Thyroid gland (tissue), 4 donors: ENCODE measurements at places on chromosomes 6 and 20. TPM values are rescaled to one million over a fixed set of nuclear protein-coding genes. Genes with fewer than 3 reads are reported as not detected.

DNA sequence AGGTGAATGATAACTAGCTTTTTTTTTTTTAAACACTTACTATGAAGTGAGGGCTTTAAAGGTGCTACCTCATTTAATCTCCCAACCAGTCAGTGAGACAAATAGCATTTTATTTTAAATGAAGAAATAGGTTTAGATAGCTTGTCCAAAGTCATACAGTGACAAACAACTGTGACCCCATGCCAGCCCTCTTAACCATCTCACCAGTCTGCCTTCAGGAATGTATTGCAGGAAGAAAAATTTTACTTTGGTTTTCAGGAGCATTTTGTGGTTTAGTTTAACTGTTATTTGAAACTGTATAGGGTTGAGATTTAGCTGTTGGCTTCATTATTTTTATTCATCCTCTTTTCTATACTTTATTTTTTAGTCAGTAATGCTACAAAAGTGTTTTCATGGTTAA, 18.6 kb downstream of the DSE start:
- no peak overlapping the region for H3K27ac ChIP-seq
- H3K36me3 ChIP-seq, result no peaks in the 10 kb centered on the region
- no peaks in the 10 kb centered on the region for H3K4me1 ChIP-seq
- H3K27me3 ChIP-seq, result no peaks in the 10 kb centered on the region

- H3K4me3 ChIP-seq, result no peak overlapping the region
- H3K36me3 ChIP-seq, result no peaks in the 10 kb centered on the region
- peak; percentile 62 for DNase-seq
- H3K27me3 ChIP-seq, result no peaks in the 10 kb centered on the region
Observed at GRCh38 chr20:63553251-63553932, 567 bp upstream of the FNDC11 start.

GRCh38 chr6:33198159-33198852, 2.2 kb downstream of the RXRB start:
- H3K4me3 ChIP-seq, result no peak overlapping the region
- H3K36me3 ChIP-seq, result peaks cover 43% of the 10 kb centered on the region
- H3K27me3 ChIP-seq, result no peaks in the 10 kb centered on the region
- H3K27ac ChIP-seq, result no peak overlapping the region
- H3K4me1 ChIP-seq, result peaks cover 23% of the 10 kb centered on the region

GRCh38 chr6:38012573-38012972, 193.0 kb downstream of the ZFAND3 start:
- no peaks in the 10 kb centered on the region for H3K27me3 ChIP-seq
- peaks cover 23% of the 10 kb centered on the region for H3K4me1 ChIP-seq
- H3K4me3 ChIP-seq, result no peak overlapping the region
- H3K27ac ChIP-seq, result no peak overlapping the region
- no peak for DNase-seq

- H3K4me3 ChIP-seq, result no peak overlapping the region
- no peak for DNase-seq
- no peaks in the 10 kb centered on the region for H3K36me3 ChIP-seq
- H3K27me3 ChIP-seq, result no peaks in the 10 kb centered on the region
Observed at GRCh38 chr6:126388104-126388598, 48.2 kb downstream of the CENPW start.

DNA sequence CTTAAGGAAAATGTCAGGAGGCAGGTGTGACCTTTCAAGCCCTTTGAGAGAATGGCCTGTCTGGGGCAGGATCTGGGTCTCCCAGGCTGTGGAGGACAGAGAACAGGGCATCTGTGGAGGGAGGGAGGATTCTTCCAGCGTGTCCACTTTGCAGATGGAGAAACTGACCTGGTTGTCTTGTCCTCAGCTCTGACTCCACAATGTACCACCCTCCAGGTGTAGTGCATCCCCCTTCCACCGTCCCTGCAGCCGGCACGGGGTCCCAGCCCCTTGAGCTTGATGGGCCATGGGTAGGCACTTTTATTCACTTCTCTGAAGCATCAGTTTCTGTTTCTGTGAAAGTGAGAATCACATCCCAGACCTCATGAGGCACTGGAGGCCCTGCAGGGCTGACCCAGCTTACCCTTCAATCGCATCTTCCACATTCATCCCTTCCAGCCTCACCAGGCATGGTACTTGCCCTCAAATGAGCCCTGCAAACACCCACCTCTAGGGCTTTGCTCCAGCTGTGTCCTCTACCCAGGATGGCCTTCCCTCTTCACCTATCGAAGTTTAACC, 4.6 kb upstream of the TGM2 start:
- H3K4me1 ChIP-seq, result no peaks in the 10 kb centered on the region
- no peaks in the 10 kb centered on the region for H3K27me3 ChIP-seq
- no peak overlapping the region for H3K27ac ChIP-seq
- DNase-seq, result no peak

DNA sequence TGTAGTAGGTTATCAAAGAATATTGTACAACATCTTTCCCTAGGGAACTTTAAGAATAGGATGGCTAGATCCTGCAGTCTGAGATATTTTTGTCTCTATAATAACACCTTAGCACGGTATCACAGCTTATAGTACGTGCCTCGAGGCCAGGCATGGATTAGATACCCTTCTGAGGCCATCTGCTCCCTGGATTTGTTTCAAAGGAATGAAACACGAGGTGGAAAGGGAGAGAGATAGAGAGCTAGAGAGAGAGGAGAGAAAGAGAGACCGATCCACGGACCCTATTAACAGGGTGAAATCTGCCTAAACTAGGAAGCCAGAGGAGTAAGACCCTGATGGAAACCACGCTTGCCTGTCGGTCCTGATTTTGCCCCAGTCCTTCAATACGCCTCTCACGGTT, 92.5 kb downstream of the CD83 start:
- H3K4me3 ChIP-seq, result no peak overlapping the region
- H3K4me1 ChIP-seq, result no peaks in the 10 kb centered on the region
- no peak for DNase-seq

DNA sequence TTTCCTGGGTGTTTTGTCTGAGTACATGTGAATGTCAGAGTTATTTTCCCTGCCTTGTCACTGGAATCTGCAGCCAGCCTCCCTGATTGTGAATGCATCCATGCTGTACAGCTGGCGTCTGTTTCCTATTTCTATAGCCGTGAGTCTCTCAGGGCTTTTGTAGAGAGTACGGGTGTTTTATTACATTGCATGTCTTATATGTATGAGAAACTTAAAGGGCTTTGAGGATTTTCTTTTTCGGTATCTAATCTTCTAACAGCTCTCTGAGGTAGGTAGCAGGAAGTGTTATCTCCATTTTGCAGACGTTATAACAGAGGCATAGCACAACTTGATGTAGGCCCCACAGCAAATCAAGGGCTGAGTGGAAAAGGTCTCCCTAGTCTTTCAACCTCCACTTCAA, 272.9 kb downstream of the PRL start:
- no peaks in the 10 kb centered on the region for H3K4me1 ChIP-seq
- no peaks in the 10 kb centered on the region for H3K27me3 ChIP-seq
- no peak overlapping the region for H3K27ac ChIP-seq
- H3K36me3 ChIP-seq, result no peaks in the 10 kb centered on the region
- H3K4me3 ChIP-seq, result no peak overlapping the region

DNA sequence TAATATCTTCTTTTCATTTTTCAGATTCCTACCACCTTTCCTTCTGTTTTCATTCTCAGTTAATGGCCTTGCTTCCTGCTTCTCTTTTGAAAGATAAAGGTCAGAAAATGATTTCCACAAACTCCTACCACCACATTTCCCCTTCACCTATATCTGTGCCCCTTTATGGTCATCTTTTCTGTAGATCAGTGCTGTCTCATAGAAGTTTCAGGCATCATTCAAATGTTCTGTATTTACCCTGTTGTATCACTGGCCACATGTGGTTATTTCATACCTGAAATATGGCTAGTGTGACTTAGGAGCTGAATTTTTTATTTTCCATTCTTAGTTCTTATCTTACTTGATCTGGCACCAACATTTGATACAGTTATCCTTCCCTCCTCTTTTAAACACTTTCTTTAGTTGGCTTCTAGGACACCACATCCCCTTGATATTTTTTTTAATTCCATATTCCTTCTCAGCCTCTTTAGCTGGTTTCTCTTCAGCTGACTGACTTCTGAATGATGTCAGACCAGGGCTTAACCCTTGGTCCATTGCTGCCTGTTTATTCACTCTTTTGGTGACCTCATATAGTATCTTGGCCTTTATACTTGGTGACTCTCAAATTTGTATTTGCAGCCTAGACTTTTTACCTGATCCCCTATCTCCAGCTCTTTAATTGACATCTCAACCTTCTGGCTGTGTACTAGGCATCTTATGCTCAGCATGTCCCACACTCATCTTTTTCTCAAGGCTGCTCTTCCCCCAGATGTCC, 81.0 kb downstream of the ATRN start:
- no peak overlapping the region for H3K27ac ChIP-seq
- no peaks in the 10 kb centered on the region for H3K36me3 ChIP-seq
- no peaks in the 10 kb centered on the region for H3K27me3 ChIP-seq

DNA sequence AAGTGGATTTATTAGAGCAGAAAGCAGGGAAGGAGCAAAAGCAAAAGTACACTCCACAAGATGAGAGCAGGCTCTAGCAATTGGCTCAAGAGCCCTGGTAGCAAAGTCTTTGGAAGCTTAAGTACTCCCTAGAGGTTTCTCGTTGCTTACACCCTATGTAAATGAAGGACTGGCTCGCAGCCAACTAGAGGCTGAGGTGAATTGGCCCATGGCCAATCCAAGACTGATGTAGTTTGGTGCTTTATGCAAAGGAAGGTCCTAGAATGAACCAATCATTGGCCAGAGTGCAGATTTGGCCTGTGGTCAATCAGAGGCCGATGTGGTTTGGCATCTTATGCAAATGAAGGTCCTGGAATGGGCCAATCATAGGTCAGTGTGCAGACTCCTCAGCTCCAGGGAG, 191.3 kb upstream of the ARID1B start:
- peaks cover 12% of the 10 kb centered on the region for H3K4me1 ChIP-seq
- DNase-seq, result peak; percentile 35
- H3K36me3 ChIP-seq, result no peaks in the 10 kb centered on the region

DNA sequence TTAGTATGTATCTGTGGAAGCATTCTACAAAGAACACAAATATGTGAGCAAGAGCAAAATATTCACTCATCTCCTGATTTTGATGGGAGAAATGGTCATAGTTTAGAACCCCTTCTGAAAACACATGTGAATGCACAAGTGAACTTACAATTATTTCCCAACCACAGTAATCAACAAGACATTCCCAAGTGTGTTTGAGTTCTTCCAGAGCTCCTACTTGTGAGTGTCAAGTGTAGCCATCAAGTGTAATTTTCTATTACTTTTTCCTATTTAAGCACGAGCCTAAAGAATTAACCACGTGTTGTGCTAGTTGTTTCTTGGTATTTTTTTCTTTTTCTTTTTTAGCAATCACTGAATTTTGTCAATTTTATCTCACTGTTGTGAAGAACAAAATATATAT, 402.3 kb downstream of the NKAIN2 start:
- no peaks in the 10 kb centered on the region for H3K36me3 ChIP-seq
- no peaks in the 10 kb centered on the region for H3K4me1 ChIP-seq
- H3K27me3 ChIP-seq, result no peaks in the 10 kb centered on the region
- DNase-seq, result no peak

DNA sequence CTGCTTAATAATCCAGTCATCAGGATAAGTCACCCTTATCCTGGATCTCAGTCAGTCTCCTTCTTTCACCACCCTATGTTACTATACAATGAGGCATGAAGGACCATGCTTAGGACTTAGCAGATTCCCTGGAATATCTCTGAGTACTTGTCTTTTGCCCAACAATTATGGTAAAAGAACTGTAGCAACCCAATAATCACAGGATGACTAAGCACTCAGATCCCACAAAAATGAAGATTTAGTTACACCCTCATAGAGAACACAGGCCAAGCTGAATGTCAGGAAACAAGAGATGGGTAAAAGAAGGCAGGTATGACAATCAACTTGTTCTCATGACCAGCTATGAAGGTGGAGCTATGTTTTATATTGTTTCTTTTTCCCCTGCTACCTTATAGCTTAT, 91.4 kb downstream of the EDN1 start:
- DNase-seq, result no peak
- no peaks in the 10 kb centered on the region for H3K36me3 ChIP-seq
- no peaks in the 10 kb centered on the region for H3K27me3 ChIP-seq
- H3K4me3 ChIP-seq, result no peak overlapping the region
- H3K27ac ChIP-seq, result no peak overlapping the region

DNA sequence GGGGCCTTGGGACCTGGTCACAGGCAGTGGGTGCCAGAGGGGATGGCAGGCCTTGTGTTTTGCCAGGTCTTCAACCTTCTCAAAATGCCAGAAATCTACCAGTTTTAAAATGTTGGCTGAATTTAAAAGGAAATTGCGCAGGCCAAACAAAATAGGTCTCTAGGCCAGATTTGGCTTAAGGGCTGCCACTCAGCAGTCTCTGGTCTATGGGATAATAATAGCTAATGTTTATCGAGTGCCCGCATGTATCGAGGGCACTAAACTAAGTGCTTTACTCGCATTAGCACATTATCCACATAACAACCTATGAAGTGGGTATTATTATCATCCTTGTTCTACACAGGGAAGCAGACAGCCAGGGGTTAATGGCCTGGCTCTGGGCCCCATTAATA, 11.0 kb downstream of the E2F3 start:
- H3K4me1 ChIP-seq, result peaks cover 18% of the 10 kb centered on the region
- no peak for DNase-seq
- H3K27ac ChIP-seq, result no peak overlapping the region
- H3K36me3 ChIP-seq, result no peaks in the 10 kb centered on the region
- H3K27me3 ChIP-seq, result no peaks in the 10 kb centered on the region
- no peak overlapping the region for H3K4me3 ChIP-seq

GRCh38 chr6:165850434-165851019, 187.5 kb upstream of the PDE10A start:
- DNase-seq, result peak; percentile 76
- no peaks in the 10 kb centered on the region for H3K27me3 ChIP-seq
- no peaks in the 10 kb centered on the region for H3K36me3 ChIP-seq
- H3K27ac ChIP-seq, result no peak overlapping the region
- peaks cover 6% of the 10 kb centered on the region for H3K4me1 ChIP-seq

DNA sequence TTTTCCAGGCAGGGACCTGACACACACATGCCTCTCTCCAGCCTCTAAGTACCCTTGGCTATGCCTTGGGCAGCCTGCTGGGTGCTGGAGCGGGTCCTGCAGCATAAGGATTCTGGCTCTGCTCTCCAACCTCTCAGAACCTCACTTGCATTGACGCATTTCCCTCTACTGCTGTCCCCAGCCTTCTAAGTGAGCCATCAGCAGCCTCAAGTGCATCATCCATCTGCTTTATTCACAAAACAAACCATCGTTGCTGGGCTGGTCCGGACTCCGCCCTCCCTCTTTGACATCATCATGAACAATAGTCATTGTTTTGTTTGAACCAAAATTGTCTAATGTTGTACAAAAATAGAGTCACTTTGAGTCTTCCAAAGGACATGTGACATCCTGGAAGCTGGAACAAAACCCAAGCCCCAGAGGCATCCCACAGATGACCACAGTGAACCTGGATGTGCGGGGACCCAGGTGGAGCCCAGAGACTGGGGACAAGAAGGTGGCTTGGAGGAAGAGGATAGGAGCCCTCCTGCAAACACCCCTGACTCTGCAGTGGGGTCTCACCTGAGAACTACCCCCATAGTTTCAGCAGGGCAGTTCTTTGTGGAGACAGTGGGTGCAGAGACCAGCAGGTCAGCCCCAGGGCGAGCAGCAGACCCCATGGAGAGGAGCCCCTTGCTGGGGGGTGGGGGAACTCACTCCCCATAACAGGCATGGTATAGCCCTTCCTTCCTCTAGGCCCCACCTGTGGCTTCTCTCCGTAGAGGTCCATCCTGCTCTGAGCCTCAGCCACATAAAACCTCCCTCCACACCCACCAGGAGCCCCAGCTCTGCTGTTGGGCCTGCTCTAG, 230.1 kb downstream of the SYNDIG1 start:
- H3K27ac ChIP-seq, result no peak overlapping the region
- peaks cover 9% of the 10 kb centered on the region for H3K4me1 ChIP-seq
- no peak for DNase-seq
- no peaks in the 10 kb centered on the region for H3K36me3 ChIP-seq
- no peak overlapping the region for H3K4me3 ChIP-seq

GRM1 gene
- total RNA-seq, result 0.29 TPM

MEI4 gene
- total RNA-seq, result 0.67 TPM

LRRN4 gene
- total RNA-seq, result not detected

MAP3K7 gene
- 35.3 TPM for total RNA-seq

BPIFB4 gene
- total RNA-seq, result not detected

HLA-DQA1 gene
- 12.8 TPM for total RNA-seq

SYNDIG1 gene
- 12.4 TPM for total RNA-seq

SERINC3 gene
- 139 TPM for total RNA-seq
